ENCODE measurements at places on chromosomes 2 and 18.

DNA sequence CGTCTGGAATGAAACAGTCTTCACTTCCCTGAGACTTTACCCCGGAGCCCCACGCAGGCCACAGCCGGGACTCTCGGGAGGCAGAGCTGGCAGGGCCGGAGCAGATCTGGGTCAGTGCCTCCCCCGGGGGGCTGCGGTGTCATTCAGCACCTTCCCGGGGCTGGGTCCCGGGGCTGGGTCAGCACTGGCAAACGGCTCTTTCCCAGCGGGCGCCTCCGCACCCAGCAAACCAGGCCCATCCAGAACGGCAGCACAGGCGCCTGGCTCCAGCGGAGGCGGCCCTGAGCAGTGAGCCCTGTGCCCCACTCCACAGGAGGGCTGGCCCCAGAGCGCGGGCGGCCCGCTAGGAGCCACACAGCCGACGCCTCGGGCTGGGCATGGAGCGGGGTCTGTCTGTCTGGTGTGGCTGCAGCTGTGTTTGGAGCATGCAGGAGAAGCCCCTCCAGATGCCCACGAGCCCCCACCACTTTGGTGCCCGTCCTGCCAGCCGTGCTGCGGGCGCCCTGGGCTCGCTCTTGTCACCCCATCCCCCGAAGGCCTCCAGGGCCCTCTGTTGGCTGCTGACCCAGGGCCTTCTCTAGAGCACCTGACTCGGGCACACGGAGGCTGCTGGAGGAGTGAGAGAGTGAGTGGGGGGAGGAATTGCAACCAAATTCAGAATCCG lies 132.1 kb upstream of the CTDP1 start:
- no peak for DNase-seq

GRCh38 chr2:105468582-105469042 lies 69.8 kb upstream of the FHL2 start:
- no peak for DNase-seq

GRCh38 chr2:197869501-197870111 lies 65.2 kb downstream of the PLCL1 start:
- no peak for DNase-seq

DNA sequence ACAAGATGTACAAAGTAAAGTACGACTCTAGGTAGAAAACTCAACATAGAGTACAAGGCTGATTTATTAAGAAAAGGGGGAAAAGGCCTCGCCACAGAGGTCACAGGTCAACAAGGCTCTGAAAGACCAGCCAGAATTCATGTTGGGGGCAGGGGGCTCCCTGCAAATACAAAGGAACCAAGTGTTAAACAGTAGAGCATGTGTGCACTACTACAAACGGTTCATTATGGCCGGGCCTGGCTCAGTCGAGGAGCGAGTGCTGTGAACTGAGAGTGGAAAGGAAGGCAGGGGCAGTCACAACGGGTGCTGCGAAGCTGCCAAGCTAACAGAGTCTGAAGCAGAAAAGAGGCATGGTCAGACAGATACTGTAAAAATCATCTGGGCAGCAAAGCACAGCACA lies 77.1 kb downstream of the MBOAT2 start:
- no peak for DNase-seq

- DNase-seq = no peak
Observed at GRCh38 chr2:120596990-120597594, 138.6 kb upstream of the GLI2 start.

Data from stimulated activated CD8-positive, alpha-beta memory T cell treated with anti-CD3 and anti-CD28 coated beads, Interleukin-7, amount 100 ng/mL, for 1 hour (primary cell).